Memory B cell (primary cell): ENCODE measurements at places on chromosomes 5 and 9.
A peak's percentile ranks its signal among the peaks of the same experiment; 100 is the strongest.

DNA sequence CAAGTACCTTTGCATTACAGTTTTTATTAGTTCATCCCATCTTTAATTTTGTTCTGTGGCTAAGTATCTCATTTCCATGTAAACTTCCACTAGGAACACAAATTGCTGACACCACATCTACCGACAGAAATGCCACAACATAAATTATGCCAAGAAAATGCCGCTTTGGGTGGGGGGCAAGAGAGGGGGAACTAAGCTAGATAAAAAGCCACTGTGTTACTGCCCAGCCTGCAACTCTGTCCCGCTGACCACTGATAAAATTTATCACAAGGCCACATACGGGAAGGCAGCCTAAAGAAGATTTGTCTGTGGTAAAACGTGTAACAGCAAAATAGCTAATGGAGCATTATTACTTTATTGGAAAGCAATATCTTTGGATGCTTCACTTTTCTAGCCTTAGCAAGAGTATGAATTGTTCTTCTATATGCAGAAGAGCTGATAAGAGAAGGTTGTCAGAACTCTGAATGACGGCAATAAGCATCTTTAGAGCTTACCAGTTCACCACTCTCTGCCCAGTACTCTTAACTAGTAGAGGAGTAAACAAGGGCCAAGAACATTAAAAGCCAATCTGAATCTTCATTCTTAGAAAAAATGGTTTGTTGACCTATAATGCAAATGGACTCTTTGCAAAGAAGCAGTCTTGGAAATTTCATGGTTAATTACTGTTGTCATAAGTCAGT, 172.2 kb upstream of the MEF2C start:
- no peak overlapping the region for H3K27ac ChIP-seq
- DNase-seq: no peak
- no peaks in the 10 kb centered on the region for H3K4me1 ChIP-seq

GRCh38 chr5:107337281-107337680, 333.5 kb downstream of the EFNA5 start:
- no peak overlapping the region for H3K4me3 ChIP-seq
- DNase-seq: no peak
- H3K36me3 ChIP-seq: no peaks in the 10 kb centered on the region
- H3K27ac ChIP-seq: no peak overlapping the region

DNA sequence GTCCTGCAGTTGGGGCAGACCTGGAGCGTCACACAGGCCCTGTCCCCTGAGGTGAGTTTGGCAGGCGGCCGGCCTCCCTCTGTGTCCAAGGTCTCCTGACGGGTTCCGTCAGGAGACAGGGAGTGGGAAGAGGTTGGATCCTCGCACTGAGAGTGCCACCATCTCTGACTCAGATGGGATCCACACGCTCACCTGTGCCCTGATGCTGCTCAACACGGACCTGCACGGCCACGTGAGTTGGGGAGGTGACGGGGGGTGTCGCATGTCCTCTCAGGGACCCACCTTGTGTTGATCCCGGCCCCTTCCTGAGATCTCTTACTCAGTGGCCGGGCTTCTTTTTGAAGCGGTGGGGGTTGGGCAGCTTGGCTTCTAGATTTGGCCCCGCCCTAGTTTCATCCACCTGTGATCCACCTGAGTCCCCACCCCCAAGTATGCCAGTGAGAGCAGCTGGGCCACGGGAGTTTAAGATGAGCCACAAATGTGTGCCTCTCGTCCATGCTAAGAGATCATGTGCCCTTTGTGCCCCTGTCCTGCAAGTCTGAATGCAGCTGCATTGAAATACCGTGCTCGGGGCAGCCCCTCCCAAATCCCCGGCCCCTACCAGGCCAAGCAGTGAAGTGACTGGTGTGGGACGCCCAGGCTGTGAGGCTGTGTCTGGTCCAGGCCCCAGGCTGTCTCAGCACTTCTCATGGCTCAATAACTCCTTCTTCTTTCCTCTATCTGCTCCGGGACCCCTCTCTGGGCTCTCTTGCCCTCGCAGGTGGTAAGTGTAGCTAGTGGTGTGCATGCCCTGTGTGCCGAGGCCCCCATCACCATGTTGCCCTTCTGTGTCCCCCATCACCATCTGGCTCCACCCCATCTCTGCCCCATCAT, 27.2 kb downstream of the PSD2 start:
- H3K27me3 ChIP-seq: peaks cover 20% of the 10 kb centered on the region
- DNase-seq: no peak
- peaks cover 8% of the 10 kb centered on the region for H3K36me3 ChIP-seq
- H3K4me1 ChIP-seq: no peaks in the 10 kb centered on the region
- H3K4me3 ChIP-seq: no peak overlapping the region

GRCh38 chr5:126100767-126101166, 322.4 kb upstream of the GRAMD2B start:
- no peaks in the 10 kb centered on the region for H3K4me1 ChIP-seq
- no peaks in the 10 kb centered on the region for H3K36me3 ChIP-seq
- DNase-seq: no peak
- H3K27me3 ChIP-seq: no peaks in the 10 kb centered on the region
- H3K4me3 ChIP-seq: no peak overlapping the region

DNA sequence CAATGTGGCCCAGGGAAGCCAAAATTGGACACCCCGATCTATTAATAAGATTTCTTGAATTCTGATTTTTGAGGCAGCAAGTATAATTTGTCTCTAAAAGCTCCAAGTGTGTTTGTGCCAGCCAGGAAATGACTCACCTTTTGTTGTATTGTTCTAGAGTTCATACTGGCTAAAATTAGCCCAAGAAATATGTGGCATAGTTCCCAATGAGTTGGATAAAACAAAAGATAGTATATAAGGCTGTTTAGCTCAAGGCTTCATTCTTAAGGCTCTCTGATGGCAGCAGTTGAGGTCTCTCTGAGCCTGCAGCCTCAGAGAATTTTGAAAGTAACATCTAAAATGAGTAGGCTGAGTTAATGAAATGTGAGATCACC, 21.6 kb downstream of the HMGXB3 start:
- H3K4me3 ChIP-seq: no peak overlapping the region
- no peak for DNase-seq
- H3K27me3 ChIP-seq: no peaks in the 10 kb centered on the region

DNA sequence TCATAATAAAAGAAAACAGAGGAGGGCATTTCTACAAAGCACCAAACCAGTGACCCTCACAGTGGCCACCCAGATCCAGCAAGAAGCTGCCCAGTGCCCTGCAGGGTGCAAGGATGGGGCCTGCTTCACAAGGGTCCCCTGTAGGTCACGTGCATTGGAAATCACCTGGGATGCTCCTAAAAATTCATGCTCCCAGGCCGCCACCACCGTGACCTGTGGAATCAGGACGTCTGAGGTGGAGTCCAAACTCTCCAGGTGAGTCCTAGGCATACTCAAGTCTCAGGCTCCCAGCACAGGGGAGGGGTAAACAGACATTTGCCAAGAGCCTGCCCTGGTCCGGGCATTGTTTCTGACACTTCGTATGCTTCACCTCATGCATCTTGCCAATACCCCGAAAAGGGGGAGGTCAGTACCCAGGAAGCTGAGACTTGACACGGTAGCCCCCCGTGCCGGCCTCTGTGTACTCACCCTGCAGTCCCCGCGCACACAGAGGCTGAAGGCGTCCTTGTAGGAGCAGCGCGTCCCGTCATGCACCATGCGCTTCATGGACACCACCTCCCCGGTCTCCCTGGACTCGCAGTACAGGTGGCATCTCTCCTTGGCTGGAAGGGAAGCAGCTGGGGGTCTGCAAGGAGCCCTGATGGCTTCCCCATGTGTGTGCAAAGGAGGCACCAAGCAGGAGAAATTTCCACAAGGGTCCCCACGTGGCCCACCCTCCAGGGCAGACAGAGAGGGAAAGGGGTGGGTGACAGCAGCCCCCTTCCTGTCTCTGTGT, 75.5 kb downstream of the ZNF354C start:
- H3K4me1 ChIP-seq: no peaks in the 10 kb centered on the region
- no peaks in the 10 kb centered on the region for H3K27me3 ChIP-seq
- no peak for DNase-seq
- H3K4me3 ChIP-seq: no peak overlapping the region
- H3K27ac ChIP-seq: no peak overlapping the region

DNA sequence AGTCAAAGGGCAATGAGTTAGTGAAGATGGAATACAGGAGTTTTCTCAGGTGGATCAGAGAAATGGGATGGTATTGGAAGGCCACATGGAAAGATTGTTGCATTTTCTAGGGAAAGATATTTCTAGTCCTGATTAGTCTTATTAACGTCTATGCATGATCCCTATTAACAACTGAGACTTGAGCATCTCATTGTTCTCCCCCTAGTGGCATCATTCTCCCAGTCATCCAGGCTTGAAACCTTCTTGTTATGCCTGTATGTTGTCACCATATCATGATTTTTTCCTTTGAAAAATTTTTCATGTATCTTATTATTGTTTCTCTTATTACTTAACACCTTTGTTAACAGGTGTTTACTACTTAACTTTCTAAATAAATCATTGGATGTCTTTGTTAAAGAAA, 34.4 kb downstream of the KIF2A start:
- no peak overlapping the region for H3K4me3 ChIP-seq
- H3K4me1 ChIP-seq: peaks cover 39% of the 10 kb centered on the region
- DNase-seq: no peak
- H3K27me3 ChIP-seq: no peaks in the 10 kb centered on the region
- peaks cover 5% of the 10 kb centered on the region for H3K36me3 ChIP-seq

DNA sequence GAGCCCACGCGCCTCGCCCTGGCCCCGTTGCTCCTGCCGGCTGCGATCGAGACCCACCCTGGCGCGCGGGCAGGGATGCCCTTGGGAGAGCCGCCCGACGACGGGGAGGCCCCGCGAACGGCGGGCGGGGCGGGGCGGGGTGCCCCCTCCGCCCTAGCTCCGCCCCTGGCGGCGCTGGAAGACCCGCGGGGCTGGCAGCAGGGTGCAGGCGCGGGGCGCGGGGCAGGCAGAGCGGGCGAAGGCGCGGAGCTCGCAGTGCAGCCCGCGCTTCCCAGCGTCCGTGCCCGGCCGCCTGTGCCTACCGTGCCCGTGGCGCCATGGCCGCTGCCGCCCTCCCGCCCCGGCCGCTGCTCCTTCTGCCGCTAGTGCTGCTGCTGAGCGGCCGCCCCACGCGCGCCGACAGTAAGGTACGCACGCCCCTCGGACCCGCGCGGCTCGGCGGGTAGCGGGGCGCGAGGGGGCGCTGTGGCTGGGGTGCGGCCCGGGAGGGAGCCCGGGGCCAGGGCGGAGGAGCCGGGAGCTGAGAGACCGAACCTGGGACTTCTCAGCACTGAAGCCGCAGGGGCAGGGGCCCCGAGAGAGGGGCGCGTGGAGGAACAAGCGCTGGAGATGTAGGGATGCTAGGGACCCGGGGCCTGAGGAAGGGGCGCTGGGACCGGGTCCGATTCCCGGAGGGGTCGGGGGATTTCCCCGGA, at the start of gene OLFML2A:
Gene OLFML2A, plus strand, starts transcription at position 180 of the 695 bp plus-strand sequence. Its CDS starts 138 bp downstream, at position 318.
- H3K4me1 ChIP-seq: peaks cover 9% of the 10 kb centered on the region
- H3K36me3 ChIP-seq: no peaks in the 10 kb centered on the region
- H3K27me3 ChIP-seq: peaks cover 6% of the 10 kb centered on the region
- peak within 1 kb of the TSS; percentile 81 for H3K4me3 ChIP-seq

DNA sequence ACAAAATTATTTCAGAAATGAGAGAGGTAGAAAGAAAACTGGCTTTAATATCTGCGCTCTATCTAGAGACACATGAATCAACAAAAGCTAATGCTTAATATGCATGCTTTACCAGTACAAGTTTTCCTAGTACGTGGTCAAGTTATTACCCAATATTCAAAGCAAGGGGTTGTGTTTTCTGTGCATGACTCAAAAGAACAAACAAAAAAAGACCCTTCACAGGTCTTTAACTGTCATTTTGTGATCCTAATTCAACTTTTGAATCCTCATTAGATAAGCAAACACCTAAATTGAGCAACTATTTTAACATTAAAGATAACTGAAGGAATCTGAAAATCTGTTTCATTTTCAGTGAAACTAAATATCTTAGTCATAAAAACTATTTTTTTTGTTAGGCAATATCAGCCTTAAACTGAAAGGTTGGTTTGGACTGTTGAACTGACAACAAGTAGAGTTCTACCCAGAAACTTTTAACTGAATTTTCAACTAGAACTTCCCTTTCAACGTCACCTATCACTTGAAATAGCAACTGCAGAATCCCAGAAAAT, 12.5 kb downstream of the ST8SIA4 start:
- DNase-seq: no peak
- peak overlapping the region; percentile 37 for H3K4me3 ChIP-seq
- H3K36me3 ChIP-seq: peaks cover 16% of the 10 kb centered on the region
- peak overlapping the region; percentile 95 for H3K27ac ChIP-seq
- H3K4me1 ChIP-seq: peaks cover 21% of the 10 kb centered on the region
- no peaks in the 10 kb centered on the region for H3K27me3 ChIP-seq

DNA sequence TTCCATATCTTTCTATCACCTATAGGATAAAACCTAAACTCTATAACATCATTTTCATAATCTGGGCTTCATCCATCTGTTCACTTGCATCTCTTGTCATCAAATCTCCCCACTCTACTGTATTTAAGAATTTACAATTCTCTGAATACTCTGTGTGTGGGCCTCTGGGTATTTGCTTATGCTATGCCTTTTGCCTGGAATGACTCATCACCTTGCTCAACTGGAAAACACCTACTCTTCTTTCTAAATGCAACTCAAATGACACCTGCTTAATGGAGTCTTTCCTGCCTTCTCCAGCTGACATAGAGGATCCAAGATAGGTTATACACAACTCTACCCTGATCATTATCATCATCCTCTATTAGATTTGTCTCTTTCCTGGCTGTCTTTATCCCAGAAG, 421.7 kb downstream of the SPATA31D1 start:
- H3K4me1 ChIP-seq: no peaks in the 10 kb centered on the region
- H3K36me3 ChIP-seq: no peaks in the 10 kb centered on the region
- H3K27me3 ChIP-seq: no peaks in the 10 kb centered on the region
- DNase-seq: no peak

DNA sequence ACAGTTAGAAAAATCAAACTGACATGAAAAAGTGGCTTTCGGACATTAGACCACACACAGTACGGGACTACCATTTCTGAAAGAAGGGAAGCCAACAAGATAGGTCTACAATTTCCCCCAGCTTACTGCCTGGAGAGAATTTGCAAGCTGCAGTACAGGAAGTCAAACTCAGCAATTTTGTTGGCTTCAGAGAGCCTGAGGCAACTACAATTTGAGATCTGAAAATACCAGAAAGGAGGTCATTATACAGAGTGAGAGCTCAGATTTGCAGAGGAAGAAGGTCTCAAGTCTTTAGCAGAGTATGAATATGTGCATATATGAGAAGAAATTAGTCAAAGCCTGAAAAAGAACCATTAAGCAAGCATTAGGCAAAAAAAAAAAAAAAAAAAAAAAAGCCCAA, 83.0 kb downstream of the OXCT1 start:
- H3K4me3 ChIP-seq: no peak overlapping the region
- no peaks in the 10 kb centered on the region for H3K27me3 ChIP-seq
- no peaks in the 10 kb centered on the region for H3K4me1 ChIP-seq
- DNase-seq: no peak
